ENCODE measurements at places on chromosomes 7 and 10.
A peak's percentile ranks its signal among the peaks of the same experiment; 100 is the strongest.

GRCh38 chr10:28850784-28851183 lies 173.5 kb downstream of the BAMBI start:
- peak overlapping the region; percentile 13 for H3K27ac ChIP-seq
- no peak for DNase-seq
- H3K36me3 ChIP-seq: no peaks in the 10 kb centered on the region
- H3K4me3 ChIP-seq: no peak overlapping the region
- H3K27me3 ChIP-seq: no peaks in the 10 kb centered on the region

GRCh38 chr7:159070431-159071148 lies 74.1 kb downstream of the VIPR2 start:
- no peak overlapping the region for H3K27ac ChIP-seq
- H3K27me3 ChIP-seq: no peaks in the 10 kb centered on the region
- no peak for DNase-seq
- no peak overlapping the region for H3K4me3 ChIP-seq
- peaks cover 10% of the 10 kb centered on the region for H3K4me1 ChIP-seq
- H3K36me3 ChIP-seq: no peaks in the 10 kb centered on the region

- no peak overlapping the region for H3K4me3 ChIP-seq
- no peak for DNase-seq
- H3K4me1 ChIP-seq: peaks cover 16% of the 10 kb centered on the region
- no peaks in the 10 kb centered on the region for H3K36me3 ChIP-seq
Measured at GRCh38 chr10:111565542-111565941, 488.7 kb downstream of the ADRA2A start.

DNA sequence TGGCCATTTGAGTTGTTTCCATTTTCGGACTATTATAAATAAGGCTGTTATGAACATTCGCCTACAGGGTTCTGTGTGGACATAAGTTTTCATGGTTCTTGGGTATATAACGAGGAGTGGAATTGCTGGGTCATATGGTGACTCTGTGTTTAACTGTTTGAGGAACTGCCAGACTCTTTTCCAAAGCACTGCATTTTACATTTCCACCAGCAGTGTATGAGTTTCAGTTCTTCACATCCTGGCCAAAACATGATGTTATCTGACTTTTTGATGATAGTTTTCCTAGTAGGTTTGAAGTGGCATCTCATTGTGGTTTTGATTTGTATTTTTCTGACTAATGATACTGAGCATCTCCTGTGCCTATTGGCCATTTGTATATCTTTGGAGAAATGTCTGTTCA lies 5.4 kb downstream of the SUV39H2 start:
- H3K27me3 ChIP-seq: no peaks in the 10 kb centered on the region
- DNase-seq: no peak
- H3K27ac ChIP-seq: no peak overlapping the region
- H3K4me3 ChIP-seq: no peak overlapping the region
- peaks cover 18% of the 10 kb centered on the region for H3K4me1 ChIP-seq
- peaks cover 4% of the 10 kb centered on the region for H3K36me3 ChIP-seq

- no peak for DNase-seq
- peaks cover 60% of the 10 kb centered on the region for H3K27me3 ChIP-seq
- no peak overlapping the region for H3K4me3 ChIP-seq
- peaks cover 6% of the 10 kb centered on the region for H3K4me1 ChIP-seq
- no peak overlapping the region for H3K27ac ChIP-seq
- no peaks in the 10 kb centered on the region for H3K36me3 ChIP-seq
Measured at GRCh38 chr10:12358863-12359564, 9.7 kb downstream of the CAMK1D start.

DNA sequence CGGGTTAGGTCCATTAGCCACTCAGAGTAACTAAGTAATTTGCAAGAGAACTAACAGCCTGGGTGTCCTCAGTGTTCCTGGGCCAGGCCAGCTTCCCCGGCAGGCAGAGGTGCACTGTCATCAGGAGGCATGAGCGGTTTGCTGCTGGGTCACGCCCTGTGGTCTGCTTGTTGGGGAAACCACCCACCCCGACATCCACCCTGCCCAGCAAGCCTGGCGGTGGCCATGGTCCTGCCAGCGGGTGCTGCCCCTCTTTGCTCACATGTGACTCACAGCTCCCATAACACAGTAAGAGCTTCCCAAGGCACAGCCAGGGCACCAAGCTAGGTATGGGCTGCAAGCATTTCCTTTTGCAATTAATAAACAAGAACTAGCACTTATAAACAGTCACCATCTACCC lies 75.9 kb downstream of the RGS10 start:
- H3K36me3 ChIP-seq: no peaks in the 10 kb centered on the region
- H3K4me3 ChIP-seq: no peak overlapping the region
- H3K27me3 ChIP-seq: peaks cover 31% of the 10 kb centered on the region
- no peak overlapping the region for H3K27ac ChIP-seq
- H3K4me1 ChIP-seq: no peaks in the 10 kb centered on the region

DNA sequence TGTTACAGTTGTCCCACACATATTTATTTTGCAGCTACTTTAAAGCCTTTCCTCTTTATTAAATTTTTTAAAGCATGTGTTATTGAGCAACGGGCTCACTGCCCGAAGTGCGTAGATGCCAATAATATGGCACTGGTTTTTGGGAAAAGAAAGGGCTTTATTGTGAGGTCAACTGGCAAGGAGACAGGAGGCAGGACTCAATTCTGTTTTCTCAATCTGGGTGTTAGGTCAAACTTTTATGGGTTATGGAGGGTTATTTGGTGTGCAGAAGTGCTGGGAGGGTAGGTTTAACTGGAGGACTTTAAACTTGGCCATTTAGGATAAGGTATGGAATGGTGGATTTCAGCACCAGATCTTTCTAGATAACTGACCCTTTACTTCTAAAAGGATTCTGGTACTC lies 183.6 kb downstream of the LRRC4 start:
- peaks cover 19% of the 10 kb centered on the region for H3K36me3 ChIP-seq
- no peak for DNase-seq
- no peak overlapping the region for H3K4me3 ChIP-seq
- peaks cover 11% of the 10 kb centered on the region for H3K4me1 ChIP-seq

DNA sequence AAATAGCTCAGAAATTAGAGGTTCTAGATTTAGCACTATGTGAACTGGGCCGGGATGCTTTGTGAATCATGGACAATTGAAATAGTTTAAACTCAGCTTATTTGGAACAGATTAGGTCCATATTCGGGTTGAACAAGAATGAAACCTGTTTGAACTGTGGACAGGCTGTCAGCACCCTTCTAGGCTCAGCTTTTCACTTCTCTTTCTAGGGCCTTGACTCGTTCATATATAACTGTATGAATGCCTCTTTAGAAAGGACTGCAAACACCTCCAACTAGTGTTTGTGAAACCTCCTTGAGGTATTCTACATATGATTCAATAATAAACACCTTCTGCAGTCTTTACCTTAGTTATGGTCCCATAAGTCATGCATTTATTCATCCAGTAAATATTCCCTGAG lies 115.6 kb downstream of the REEP3 start:
- no peaks in the 10 kb centered on the region for H3K27me3 ChIP-seq
- H3K27ac ChIP-seq: no peak overlapping the region
- peaks cover 17% of the 10 kb centered on the region for H3K4me1 ChIP-seq
- no peaks in the 10 kb centered on the region for H3K36me3 ChIP-seq
- no peak overlapping the region for H3K4me3 ChIP-seq

GRCh38 chr10:23324351-23324750 lies 20.2 kb downstream of the C10orf67 start:
- peaks cover 32% of the 10 kb centered on the region for H3K27me3 ChIP-seq
- no peak for DNase-seq
- H3K36me3 ChIP-seq: no peaks in the 10 kb centered on the region
- peaks cover 1% of the 10 kb centered on the region for H3K4me1 ChIP-seq

DNA sequence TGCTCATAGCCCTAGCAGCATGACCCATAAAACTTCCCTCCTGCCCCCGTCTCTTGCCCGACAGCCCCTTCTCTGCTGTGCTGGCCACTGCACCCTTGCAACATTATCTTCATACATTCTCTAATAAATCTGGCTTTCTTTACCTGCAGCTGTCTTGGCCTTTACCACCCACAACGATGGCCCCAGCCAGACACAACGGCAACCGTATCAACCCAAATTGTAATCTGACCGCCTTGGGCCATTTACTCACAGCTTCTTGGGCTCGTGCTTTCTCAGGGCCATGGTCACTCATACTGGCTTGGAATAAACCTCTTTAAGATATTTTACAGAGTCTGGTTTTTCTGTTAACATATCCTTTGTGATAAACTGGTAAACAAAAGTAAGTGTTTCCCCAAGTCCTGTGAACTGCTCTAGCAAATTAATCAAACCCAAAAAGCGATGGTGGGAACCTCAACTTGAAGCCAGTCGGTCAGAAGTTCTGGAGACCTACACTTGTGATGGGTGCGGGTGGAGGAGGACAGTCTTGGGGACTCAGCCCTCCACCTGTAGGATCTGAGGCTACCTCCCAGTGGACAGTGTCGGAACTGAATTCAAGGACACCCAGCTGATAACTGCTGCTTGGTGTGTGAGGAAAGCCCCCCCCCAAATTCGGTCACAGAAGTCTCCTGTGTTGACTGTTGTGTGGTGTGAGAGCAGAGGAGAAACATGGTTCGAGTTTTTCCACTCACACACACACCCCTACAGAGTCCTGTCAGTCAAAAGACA lies 87.6 kb upstream of the ATP6V0A4 start:
- no peak for DNase-seq
- H3K4me1 ChIP-seq: peaks cover 25% of the 10 kb centered on the region
- H3K4me3 ChIP-seq: no peak overlapping the region
- H3K27ac ChIP-seq: no peak overlapping the region

DNA sequence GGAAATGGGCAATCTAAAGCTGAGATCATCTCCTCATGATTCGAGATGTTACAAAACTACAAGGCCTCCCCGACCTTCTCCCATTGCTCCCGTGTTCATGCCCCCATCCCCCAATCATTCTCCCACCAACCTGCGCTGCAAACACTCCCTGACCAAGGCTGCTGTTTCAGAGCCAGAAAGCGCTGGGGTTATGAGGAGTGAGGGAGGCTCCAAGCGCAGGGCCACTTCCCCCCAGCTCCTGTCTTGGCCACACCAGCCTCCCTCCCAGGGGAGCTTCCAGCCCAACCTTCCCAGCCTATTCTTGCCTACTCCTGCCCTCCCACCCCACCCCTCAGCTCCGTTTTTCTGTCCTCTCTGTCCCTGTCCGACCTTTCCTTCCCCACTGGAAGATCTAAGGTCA lies 14.7 kb upstream of the NODAL start:
- H3K27ac ChIP-seq: no peak overlapping the region
- no peaks in the 10 kb centered on the region for H3K36me3 ChIP-seq
- H3K4me1 ChIP-seq: peaks cover 7% of the 10 kb centered on the region
- peaks cover 56% of the 10 kb centered on the region for H3K27me3 ChIP-seq
- DNase-seq: no peak

GRCh38 chr7:73394422-73394821 lies 39.2 kb upstream of the FZD9 start:
- H3K36me3 ChIP-seq: no peaks in the 10 kb centered on the region
- H3K4me3 ChIP-seq: no peak overlapping the region
- no peak for DNase-seq
- H3K27ac ChIP-seq: no peak overlapping the region
- H3K27me3 ChIP-seq: peaks cover 8% of the 10 kb centered on the region

DNA sequence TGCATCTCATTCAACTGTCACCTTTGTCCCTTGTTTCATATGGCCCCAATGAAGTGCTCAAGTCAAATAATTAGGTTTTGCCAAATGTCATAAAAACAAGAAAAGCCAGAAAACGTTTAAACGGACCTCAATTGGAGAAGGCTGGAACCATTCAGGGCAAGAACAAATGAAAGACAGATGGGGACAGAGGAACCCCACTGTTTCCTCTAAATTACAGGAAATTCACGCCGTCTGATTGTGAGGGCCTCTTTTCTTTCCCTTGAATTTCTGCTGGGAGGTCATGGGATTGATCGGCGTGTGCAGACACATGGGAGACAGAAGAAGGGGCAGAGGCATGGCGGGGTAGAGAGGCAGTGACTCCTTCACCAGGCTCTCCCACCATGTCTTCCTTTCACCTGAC lies 656.4 kb downstream of the KCNMA1 start:
- H3K27ac ChIP-seq: no peak overlapping the region
- no peak overlapping the region for H3K4me3 ChIP-seq
- peaks cover 10% of the 10 kb centered on the region for H3K27me3 ChIP-seq
- H3K4me1 ChIP-seq: peaks cover 30% of the 10 kb centered on the region
- no peak for DNase-seq
- H3K36me3 ChIP-seq: no peaks in the 10 kb centered on the region

- H3K4me1 ChIP-seq: no peaks in the 10 kb centered on the region
- H3K36me3 ChIP-seq: no peaks in the 10 kb centered on the region
- H3K27ac ChIP-seq: no peak overlapping the region
- no peak for DNase-seq
- H3K4me3 ChIP-seq: no peak overlapping the region
- H3K27me3 ChIP-seq: peaks cover 38% of the 10 kb centered on the region
Measured at GRCh38 chr7:122261442-122261841, 43.1 kb downstream of the FEZF1 start.

DNA sequence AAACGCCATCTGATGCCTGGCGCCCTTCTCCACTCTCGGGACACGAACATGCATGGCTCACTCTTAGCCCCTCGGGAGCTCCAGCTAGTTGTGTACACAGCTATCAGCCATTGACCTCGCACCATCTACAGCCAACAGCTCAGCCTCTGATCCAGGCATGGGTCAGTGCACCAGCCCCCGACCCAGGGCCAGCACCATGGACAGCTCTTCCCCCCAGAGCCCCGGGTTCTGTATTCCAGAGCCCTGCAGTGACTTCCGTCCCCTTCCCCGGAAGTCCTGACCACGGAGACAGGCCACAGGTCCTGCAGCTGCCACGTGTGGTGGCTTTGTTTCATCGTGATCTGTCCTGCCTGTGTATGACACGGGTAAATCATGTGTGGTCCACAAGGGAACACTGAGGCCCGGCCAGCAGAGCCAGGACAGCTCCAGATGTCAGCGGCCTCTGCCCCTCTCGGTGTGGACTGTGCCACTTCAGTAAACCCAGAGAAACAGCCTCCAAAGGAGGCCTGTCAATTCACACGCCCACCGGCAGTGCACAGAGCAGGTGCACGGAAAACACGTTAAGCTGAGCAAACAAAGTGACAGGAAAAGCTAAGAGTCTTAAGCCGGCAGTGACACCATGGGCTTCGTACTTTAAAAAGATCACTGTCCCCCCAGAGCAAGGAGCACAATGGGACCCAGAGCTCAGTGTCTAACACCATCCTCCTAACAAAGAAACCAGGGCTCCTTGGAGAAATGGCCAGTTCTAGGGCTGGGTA lies 13.0 kb downstream of the STK32C start:
- H3K27me3 ChIP-seq: peaks cover 52% of the 10 kb centered on the region
- no peak for DNase-seq
- H3K36me3 ChIP-seq: no peaks in the 10 kb centered on the region
- H3K4me3 ChIP-seq: no peak overlapping the region

DNA sequence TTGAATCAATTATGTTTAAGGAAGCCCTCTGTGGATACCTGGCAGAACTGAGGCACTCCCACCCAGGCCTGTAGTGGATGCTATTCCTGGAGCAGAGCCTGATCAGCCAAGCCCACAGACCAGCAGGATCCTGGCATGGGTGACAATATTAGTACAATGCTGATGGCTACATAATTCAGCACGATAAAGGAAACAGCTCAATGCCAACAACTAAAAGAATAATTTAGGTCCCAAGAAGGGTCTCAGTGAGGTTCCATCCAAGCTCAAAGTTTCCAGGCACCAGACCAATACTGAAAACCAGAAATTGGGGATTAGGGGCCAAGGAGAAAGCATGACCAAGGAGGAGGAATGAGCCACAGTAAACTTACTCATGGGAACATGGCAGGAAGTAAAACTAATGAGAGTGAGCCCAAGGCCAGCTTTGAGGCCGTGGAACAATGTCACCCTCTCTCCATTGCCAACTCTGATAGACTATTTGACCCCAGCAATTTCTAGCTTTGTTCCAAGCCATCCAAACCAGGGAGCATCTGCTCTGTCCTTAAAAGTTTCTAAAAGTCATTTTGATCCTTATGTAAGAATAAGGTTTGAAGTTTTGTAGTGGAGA lies 1082.4 kb downstream of the KCNMA1 start:
- H3K27ac ChIP-seq: no peak overlapping the region
- no peak for DNase-seq
- no peaks in the 10 kb centered on the region for H3K36me3 ChIP-seq
- peaks cover 52% of the 10 kb centered on the region for H3K4me1 ChIP-seq
- H3K4me3 ChIP-seq: no peak overlapping the region
